Activated naive CD8-positive, alpha-beta T cell treated with anti-CD3 and anti-CD28 coated beads for 36 hours (primary cell): ENCODE measurements at places on chromosomes 1 and 21. TPM values are rescaled to one million over a fixed set of nuclear protein-coding genes. Genes with fewer than 3 reads are reported as not detected.

DNA sequence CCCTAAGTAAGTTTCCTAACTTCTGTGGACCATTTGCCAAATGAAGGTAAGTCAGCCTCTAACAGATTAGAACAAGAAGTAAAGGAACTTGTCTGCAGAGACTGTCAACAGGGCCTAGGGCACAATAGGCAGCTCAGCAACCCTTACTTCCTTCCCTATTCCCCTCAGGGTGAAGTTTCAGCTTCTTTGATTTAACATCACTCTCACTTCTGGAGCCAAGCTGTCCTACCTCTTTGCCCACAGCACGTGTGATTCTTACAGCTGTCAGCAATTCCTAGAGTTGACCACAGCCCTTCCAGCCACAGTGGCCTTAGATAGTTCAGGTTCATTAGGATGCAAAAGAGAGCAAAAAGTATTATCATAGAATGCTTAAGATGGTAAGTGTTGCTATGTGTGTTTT, 7.6 kb upstream of the EIF4G3 start:
- H3K36me3 ChIP-seq = no peaks in the 10 kb centered on the region
- no peak overlapping the region for H3K27ac ChIP-seq
- no peak overlapping the region for H3K4me3 ChIP-seq
- DNase-seq = no peak
- no peaks in the 10 kb centered on the region for H3K27me3 ChIP-seq

Gene CRNN
- not detected for total RNA-seq

DNA sequence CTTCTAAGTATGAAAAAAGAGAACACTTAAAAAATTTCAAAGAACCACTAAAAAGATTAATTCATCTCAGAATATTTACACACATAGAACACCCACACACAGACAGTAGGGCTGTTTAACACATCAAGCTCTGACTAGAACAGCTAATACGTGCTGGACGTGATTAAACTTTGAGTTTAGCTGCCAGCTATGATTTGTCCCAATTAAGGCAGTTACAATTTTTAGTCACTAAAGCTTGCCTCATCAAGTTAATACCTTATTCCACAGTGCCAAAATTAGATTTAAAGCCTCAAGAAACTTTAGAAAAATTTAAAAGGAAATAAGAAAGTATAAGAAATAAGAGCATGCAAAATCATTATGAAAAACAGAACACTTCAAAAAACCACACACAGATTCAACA, 18.9 kb downstream of the SLC16A1 start:
- H3K36me3 ChIP-seq = peaks cover 24% of the 10 kb centered on the region
- no peak overlapping the region for H3K27ac ChIP-seq
- no peak for DNase-seq
- no peaks in the 10 kb centered on the region for H3K27me3 ChIP-seq

Gene FAM78B
- 0.74 TPM for total RNA-seq

GRCh38 chr1:151790940-151791651, 796 bp upstream of the TDRKH start:
- peak; percentile 14 for DNase-seq
- H3K4me1 ChIP-seq = peaks cover 24% of the 10 kb centered on the region
- peak overlapping the region; percentile 91 for H3K4me3 ChIP-seq
- H3K27me3 ChIP-seq = no peaks in the 10 kb centered on the region
- H3K27ac ChIP-seq = peak overlapping the region; percentile 90

GRCh38 chr1:152458384-152459185, 44.5 kb upstream of the CRNN start:
- H3K27ac ChIP-seq = peak overlapping the region; percentile 81
- DNase-seq = peak; percentile 78

Gene LYPD8
- total RNA-seq = not detected

DNA sequence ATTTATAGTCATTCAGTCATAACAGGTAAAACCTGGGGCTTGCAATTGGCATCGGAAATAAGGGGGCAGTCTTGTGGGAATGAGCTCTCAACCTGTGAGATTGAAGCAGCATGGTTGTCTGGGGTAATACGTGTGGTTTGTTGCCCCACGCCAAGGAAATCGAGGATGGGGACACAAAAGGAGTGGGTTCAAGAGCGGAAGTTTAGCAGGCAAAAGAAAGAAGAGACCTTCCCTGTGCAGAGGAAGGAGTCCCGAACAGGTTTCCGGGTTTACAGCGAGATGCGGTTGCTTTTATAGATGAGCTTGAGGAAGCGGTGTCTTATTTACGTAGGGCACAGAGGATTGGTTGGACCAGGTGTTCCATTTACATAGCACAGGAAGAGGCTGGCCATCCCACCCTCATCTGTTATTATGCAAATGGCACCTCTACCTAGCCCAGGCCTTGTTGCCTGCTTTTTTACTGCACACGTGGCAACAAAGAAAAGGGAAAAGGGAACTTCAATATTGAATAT, 37.3 kb downstream of the IFNAR1 start:
- DNase-seq = peak; percentile 53
- peak overlapping the region; percentile 81 for H3K4me3 ChIP-seq
- peaks cover 17% of the 10 kb centered on the region for H3K4me1 ChIP-seq
- no peaks in the 10 kb centered on the region for H3K27me3 ChIP-seq
- peak overlapping the region; percentile 92 for H3K27ac ChIP-seq
